NCI-H2227 treated with DMSO at 0.1 percent for 48 hours (cell line): ENCODE measurements at places on chromosomes 3 and 15.

GRCh38 chr3:17433876-17434275, 308.6 kb downstream of the TBC1D5 start:
- no peak for DNase-seq

GRCh38 chr15:72592097-72592496, 62.4 kb upstream of the GOLGA6B start:
- DNase-seq, result no peak

DNA sequence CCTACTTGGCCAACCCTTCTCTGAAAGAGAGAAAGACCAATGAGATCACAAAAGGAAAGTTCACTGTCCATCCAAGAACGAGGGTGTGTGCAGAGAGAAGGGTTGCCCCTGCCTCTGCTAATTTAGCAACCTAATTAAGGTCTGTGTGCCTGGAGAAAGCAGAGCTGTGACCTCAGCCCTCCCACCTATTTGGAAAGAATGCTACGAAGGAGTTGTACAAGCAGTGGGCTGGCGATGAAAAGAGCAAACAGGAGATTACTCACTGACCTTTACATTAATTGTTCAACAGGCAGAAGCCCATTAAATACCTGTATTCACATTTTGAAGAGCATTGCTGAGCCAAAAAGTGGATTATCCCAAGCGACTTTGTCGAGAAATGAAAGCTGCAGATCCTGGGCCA, 314.9 kb downstream of the NTRK3 start:
- no peak for DNase-seq

- no peak for DNase-seq
Measured at GRCh38 chr3:42556089-42556632, 25.6 kb downstream of the SEC22C start.

GRCh38 chr3:3587647-3587972, 211.6 kb upstream of the LRRN1 start:
- no peak for DNase-seq

DNA sequence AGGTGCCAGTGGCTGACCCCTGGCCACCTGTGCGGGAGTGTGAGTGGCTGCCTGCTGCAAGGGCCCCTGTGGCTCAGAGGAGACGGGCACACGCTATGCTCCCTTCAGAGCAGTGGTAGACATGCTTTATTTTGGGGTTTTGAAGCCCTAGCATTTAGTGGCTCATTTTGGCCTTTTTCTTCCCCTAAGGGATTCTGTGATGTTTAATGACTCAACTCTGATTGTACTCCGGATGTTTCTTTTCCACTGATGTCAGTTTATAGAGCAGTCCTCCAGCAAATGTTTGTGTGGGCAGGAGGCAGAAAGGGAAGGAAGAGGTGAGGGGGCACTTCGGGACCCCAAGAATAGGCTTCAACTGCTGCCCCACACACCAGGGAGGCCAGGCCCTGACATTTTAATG, 288.9 kb upstream of the C2CD4B start:
- no peak for DNase-seq
